Fibroblast of skin of right quadriceps (primary cell): ENCODE measurements at places on chromosomes 12 and 14.

GRCh38 chr14:49297102-49297501 is 289.1 kb downstream of the RPS29 start:
- DNase-seq: no peak

DNA sequence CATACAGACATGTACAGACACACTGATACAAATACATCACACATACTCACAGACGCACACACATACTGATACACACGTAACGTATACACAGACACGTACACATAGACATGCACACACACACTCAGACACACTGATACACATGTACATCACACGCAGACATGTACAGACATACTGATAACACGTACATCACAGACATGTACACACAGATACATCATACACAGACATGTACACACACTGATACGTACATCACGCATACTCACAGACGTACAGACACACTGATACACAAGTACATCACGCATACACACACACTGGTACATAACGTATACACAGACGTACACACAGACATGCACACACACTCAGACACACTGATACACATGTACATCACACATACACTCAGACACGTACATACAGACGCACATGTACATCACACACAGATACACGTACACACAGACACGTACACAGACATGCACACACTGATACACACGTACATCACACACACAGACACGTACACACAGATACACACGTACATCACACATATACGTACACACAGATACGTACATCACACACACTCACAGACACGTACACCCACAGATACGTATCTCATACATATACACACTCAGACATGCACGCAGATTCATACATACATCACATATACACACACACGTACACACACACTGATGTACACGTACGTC is 5.1 kb downstream of the ZNF605 start:
- no peak for DNase-seq

DNA sequence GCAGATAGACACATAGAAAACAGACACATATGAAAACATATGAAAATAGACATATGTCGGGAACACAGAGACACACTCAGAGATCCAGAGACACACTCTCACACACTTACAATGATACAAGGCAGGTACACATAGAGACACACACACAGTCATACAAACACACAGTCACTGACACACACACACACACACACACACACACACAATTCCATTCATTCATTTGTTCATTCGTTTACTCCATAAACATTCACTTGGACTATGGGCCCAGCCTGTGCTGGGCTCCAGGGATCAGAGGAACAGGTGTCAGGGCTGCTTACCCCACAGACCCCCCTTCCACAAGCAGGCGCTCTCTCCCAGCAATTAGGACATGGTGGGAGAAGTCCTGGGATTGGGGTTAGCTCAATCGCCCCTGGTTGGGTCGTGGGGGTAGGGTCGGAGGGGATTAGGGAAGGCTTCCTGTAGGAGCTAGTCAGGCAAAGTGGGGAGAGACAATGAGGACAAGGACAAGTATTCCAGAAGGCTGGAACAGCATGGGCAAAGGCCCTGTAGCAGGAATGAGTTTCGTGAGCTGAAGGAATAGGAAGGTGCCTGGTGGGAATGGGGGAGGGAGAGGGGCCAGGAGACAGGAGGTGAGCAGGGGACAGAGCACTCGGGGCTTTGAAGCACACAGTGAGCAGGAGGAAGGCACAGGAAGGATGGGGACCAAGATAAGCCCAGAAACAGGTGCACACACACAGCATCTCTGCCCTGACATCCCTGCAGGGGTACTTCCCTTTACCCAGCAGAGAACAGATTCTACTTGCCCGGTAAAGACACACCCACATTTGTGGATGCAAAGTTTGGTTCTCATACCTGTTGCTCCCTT is 6.5 kb downstream of the RASAL1 start:
- no peak for DNase-seq

- no peak for DNase-seq
Measured at GRCh38 chr14:105204206-105204930, 23.3 kb upstream of the NUDT14 start.

DNA sequence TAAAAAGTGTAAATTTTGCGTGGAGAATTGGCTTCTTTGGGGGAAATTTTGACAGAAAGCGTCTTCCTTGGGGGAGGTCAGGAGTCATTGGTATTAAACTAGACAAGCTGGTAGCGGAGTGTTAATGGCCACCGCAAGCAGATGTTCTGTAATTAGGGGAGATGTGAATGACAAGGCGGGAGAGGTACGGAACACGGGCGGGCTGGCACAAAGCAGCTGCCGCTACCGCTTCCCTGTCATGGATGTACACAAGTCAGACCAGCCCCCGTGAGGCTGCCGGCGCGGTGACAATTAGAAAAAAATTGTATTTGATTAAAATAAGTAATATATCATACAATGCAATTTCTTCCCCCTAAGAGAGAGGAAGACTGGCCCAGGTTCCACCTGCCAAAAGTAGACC is 501.6 kb downstream of the VRK1 start:
- DNase-seq: no peak
